ENCODE measurements at places on chromosomes 4 and X.

- DNase-seq: no peak
These were observed 18.9 kb downstream of the ASMTL start for GRCh38 chrX:1433646-1434357.

- DNase-seq: no peak
These were observed 52.6 kb upstream of the RBPJ start for GRCh38 chr4:26268246-26268645.

GRCh38 chr4:183631577-183632198 is 27.3 kb downstream of the RWDD4 start:
- DNase-seq: no peak

DNA sequence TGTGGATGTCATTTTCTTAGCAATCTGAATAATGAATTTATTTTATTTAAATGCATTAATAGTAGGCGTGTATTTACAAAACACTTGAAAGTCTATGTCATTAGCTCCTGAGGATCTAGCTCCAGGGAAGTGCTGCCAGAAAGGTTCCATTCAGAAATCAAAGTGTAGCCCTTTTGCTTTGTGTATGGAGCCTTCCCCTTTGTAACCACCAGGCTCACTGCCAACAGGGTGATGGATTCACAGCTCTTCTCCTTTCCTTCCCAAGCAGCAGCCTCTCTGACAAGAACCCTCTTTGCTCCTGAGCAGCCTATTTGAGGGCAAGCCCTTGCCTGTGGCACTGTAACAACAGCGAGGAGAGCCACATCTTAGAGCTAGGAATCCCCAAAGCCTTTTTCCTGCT is 286.0 kb upstream of the RASGEF1B start:
- DNase-seq: no peak

GRCh38 chr4:75916091-75916661 is 13.9 kb upstream of the PPEF2 start:
- DNase-seq: peak; percentile 54

DNA sequence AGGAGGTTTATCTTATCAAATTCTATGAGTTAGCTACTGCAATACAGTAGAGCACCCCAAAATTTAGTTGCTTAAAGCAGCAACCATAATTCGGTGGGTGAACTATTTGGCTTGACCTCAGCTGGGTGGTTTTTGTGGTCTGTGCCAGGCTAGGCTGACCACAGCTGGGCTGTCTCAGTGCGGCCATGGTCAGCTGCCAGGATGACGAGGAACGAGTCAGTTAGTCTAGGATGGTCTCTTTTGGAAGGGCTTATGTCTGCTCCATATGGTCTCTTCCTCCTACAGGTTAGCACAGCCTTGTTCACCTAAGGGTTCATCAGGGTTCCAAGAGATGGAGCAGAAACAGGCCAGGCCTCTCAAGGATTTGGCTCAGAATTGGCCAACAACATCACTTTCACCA is 210.4 kb downstream of the PALLD start:
- no peak for DNase-seq

DNA sequence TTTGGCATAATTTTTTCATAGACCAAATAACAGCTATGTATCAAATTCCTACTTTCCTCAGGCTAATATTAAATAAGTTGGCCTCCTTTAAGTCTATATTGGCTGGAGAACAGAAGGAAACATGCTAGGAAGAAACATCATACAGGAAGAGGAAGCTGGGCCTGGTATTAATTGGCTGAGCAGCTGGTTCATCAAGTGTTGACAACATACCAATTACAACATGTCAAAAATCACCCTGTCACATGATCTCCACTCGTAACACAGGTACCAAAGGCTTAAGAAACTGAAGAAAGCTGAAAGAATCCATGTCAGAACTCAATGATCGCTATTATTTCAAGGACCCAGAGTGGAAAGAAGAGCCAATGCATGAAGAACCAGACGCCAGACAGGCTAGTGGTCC is 10.5 kb downstream of the WDFY3 start:
- no peak for DNase-seq

Data from activated CD4-positive, alpha-beta T cell treated with anti-CD3 and anti-CD28 coated beads, Interleukin-2, amount 10 ng/mL, durations not matched to agents 7 days and 5 days (primary cell).